ENCODE measurements at places on chromosomes 7 and 10.

GRCh38 chr7:137933270-137934017 lies 68.4 kb downstream of the CREB3L2 start:
- no peaks in the 10 kb centered on the region for H3K27me3 ChIP-seq
- H3K4me3 ChIP-seq = no peak overlapping the region
- peak overlapping the region; percentile 56 for H3K27ac ChIP-seq
- no peaks in the 10 kb centered on the region for H3K36me3 ChIP-seq
- no peak for DNase-seq

GRCh38 chr7:81709836-81710235 lies 60.0 kb downstream of the HGF start:
- no peak overlapping the region for H3K27ac ChIP-seq
- peaks cover 4% of the 10 kb centered on the region for H3K36me3 ChIP-seq
- no peaks in the 10 kb centered on the region for H3K27me3 ChIP-seq
- H3K4me3 ChIP-seq = no peak overlapping the region
- no peak for DNase-seq

DNA sequence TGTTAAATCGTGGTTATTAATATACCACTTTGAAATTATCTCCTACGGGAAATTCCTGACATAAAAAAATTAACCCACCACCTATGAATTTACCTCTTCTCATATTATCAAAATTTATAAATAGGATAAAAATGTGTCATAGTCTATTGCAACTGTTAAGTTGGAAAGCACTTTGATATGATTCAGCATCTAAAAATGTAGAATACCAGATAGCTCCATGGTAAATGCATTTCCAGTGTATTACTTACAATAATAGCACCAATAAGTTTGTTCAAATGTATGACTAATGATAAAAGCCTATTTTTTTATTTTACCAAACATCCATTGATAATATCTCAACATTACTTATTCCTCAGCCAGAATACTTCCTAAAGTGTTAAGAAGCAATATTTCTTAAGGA lies 13.6 kb upstream of the KCND2 start:
- H3K27ac ChIP-seq = no peak overlapping the region
- no peak for DNase-seq
- H3K27me3 ChIP-seq = no peaks in the 10 kb centered on the region
- no peak overlapping the region for H3K4me3 ChIP-seq
- H3K36me3 ChIP-seq = no peaks in the 10 kb centered on the region
- no peaks in the 10 kb centered on the region for H3K4me1 ChIP-seq

GRCh38 chr7:157856873-157857577 lies 520.2 kb downstream of the DNAJB6 start:
- peaks cover under 1% of the 10 kb centered on the region for H3K4me1 ChIP-seq
- no peaks in the 10 kb centered on the region for H3K36me3 ChIP-seq

- no peak overlapping the region for H3K27ac ChIP-seq
- peaks cover 23% of the 10 kb centered on the region for H3K4me1 ChIP-seq
- no peak for DNase-seq
- H3K36me3 ChIP-seq = no peaks in the 10 kb centered on the region
These were observed 8.3 kb downstream of the PRRT4 start for GRCh38 chr7:128353189-128353588.

DNA sequence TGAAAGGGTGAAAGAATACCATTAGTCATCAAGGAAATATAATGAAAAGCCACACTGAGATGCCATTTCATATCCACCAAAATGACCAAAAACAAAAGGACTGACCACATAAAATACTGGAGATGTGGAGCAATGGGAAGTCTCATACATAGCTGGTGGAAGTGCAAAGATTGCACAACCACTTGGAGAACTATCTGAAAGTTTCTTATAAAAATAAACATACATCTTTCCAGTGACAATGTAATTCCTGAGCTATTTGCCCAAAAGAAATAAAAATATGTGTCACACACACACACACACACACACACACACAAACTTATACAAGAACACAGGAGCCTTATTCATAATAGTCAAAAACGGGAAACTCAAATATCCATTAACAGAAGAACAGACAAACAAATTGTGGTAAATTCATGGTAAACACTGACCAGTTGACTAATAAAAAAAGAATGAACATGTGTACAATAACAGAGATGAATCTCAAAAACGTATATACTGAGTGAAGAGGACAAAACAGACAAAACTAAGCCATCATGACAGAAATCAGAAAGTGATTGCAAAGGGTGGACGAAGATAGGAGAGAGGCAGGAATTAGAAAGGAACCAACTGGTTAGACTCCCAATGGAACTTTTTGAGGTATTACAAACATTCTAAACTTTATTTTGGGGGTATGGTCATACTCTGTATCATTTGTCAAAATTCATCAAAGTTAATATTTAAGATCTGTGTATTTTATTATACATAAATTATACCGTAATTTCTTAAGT lies 21.5 kb downstream of the WASL start:
- H3K4me3 ChIP-seq = no peak overlapping the region
- H3K4me1 ChIP-seq = peaks cover 88% of the 10 kb centered on the region
- DNase-seq = no peak
- no peaks in the 10 kb centered on the region for H3K27me3 ChIP-seq
- no peak overlapping the region for H3K27ac ChIP-seq

DNA sequence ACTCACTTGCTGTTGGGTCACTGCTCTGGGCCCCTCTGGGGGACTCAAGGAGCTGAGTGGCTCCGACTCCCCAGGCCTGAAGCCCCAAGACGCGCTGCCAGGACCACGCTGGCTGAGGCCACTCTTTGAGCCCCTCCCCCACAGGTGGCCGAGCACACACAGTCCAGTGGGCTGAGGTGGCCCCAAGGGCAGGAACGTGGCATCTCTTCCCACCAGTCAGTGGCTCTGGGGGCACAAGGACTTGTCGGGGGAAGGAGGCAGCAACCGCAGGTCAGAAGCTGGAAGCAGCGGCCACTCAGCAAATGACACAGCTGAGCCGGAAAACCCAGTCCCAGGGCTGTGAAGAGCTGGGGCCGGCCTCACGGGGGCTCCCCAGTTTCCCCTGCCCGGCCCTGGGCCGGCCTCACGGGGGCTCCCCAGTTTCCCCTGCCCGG lies 24.1 kb downstream of the GRIFIN start:
- H3K4me3 ChIP-seq = peak overlapping the region; percentile 66
- no peaks in the 10 kb centered on the region for H3K27me3 ChIP-seq
- no peak for DNase-seq
- H3K27ac ChIP-seq = no peak overlapping the region

GRCh38 chr7:33904681-33905388 lies 504 bp upstream of the BMPER start:
- DNase-seq = peak; percentile 23
- peak overlapping the region; percentile 57 for H3K27ac ChIP-seq
- H3K4me3 ChIP-seq = peak overlapping the region; percentile 77
- H3K36me3 ChIP-seq = no peaks in the 10 kb centered on the region
- H3K4me1 ChIP-seq = peaks cover 23% of the 10 kb centered on the region
- H3K27me3 ChIP-seq = peaks cover 92% of the 10 kb centered on the region

DNA sequence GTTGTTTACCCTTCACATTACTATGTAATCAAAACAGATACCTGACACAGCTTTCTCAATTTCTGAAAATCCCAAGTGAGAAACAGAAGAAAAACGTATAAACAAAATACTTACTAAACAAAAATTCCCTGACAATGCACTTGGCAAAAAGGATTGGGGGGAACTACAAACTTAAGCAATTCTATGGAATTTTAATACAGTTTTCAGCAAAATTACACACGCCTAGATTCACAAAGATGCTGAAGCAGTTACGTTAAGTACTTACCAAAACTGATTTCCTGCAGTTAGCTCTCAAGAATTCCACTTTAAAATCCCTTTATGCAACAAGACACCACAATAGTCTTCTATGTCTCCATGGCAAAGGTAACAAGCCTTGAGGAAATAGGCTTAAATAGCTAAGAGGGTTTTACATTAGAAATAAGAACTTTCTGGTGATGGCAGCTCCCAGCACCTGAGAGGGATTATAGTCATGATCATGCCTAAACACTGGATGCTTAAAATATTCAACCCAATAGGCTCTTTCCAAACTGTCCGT lies 10.8 kb downstream of the TOMM7 start:
- H3K4me1 ChIP-seq = peaks cover 43% of the 10 kb centered on the region
- H3K27ac ChIP-seq = peak overlapping the region; percentile 60
- peaks cover 44% of the 10 kb centered on the region for H3K36me3 ChIP-seq
- DNase-seq = no peak
- H3K4me3 ChIP-seq = no peak overlapping the region

DNA sequence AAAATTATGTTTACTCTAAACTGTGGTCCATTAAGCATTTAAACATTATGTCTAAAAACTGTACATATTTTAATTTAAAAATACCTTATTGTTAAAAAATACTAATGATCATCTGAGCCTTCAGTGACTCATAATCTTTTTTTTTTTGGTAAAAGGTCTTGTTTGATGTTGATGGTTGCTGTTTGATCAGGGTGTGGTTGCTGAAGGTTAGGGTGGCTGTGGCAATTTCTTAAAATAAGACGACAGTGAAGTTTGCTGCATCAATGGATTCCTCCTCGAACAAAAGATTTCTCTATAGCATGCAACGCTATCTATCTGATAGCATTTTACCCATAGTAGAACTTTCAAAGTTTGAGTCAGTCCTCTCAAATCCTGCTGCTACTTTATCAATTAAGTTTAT lies 180.0 kb upstream of the AHR start:
- no peak for DNase-seq
- no peak overlapping the region for H3K4me3 ChIP-seq

- no peak overlapping the region for H3K4me3 ChIP-seq
- no peaks in the 10 kb centered on the region for H3K36me3 ChIP-seq
- no peaks in the 10 kb centered on the region for H3K4me1 ChIP-seq
- no peak overlapping the region for H3K27ac ChIP-seq
- no peak for DNase-seq
- peaks cover 73% of the 10 kb centered on the region for H3K27me3 ChIP-seq
These were observed 252.3 kb downstream of the SNX10 start for GRCh38 chr7:26543951-26544350.

- H3K27me3 ChIP-seq = no peaks in the 10 kb centered on the region
- peaks cover 10% of the 10 kb centered on the region for H3K4me1 ChIP-seq
These were observed 6.6 kb downstream of the ANK3 start for GRCh38 chr10:60382946-60383681.

DNA sequence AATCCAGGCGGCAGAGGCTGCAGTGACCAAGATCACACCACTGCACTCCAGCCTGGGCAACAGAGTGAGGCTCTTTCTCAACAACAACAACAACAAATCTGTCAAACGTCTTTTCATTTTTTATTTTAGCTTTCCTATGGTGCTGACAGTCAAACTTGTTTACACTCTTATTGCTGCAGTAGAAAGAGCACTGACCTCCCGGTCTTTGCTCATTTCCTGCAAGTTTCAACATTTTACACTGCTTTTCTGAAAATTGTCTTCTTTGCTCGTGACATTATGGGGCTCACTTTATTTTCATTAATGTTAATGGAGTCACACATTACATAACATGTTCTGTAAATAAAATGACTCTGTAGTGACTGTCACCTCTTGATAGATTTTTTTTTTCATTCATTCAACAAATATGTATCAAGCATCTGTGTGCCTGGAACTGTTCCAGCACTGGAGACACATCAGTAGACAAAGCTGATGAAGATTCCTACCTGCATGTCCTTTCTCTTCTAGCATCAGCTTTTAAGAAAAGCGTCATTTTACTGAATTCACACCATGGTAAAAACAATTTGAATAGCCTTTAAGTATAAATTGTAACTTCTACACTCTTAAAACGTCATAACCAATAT lies 277.3 kb downstream of the CELF2 start:
- no peak overlapping the region for H3K27ac ChIP-seq
- H3K4me1 ChIP-seq = no peaks in the 10 kb centered on the region
- peaks cover 55% of the 10 kb centered on the region for H3K36me3 ChIP-seq
- no peak overlapping the region for H3K4me3 ChIP-seq
- no peak for DNase-seq
- no peaks in the 10 kb centered on the region for H3K27me3 ChIP-seq

- DNase-seq = no peak
- H3K27ac ChIP-seq = no peak overlapping the region
- no peak overlapping the region for H3K4me3 ChIP-seq
- no peaks in the 10 kb centered on the region for H3K27me3 ChIP-seq
- H3K36me3 ChIP-seq = no peaks in the 10 kb centered on the region
- H3K4me1 ChIP-seq = no peaks in the 10 kb centered on the region
These were observed 26.6 kb downstream of the TET1 start for GRCh38 chr10:68586606-68587305.

DNA sequence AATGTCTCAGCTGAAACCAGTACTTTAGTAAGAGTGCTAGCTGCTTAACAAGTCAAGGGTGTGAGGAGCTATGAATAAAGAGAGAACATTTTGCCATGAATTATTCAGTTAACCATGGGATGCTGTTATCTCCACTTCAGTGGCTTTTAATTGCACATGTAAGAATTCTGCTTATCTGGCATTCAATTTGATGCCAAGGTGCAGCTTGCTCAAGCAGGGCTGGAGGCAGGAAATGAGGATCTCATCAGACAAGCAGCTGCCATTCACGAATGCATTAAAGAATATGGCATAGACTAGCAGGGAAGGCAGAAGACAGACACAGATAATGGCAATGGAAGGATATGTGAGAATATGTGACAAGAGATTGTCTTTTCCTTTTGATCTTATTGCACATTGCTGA lies 697.8 kb downstream of the NRG3 start:
- no peak for DNase-seq
- H3K36me3 ChIP-seq = no peaks in the 10 kb centered on the region
- no peaks in the 10 kb centered on the region for H3K27me3 ChIP-seq

- no peaks in the 10 kb centered on the region for H3K27me3 ChIP-seq
- H3K4me1 ChIP-seq = no peaks in the 10 kb centered on the region
- H3K4me3 ChIP-seq = no peak overlapping the region
These were observed 104.9 kb downstream of the VPS50 start for GRCh38 chr7:93337052-93337451.

GRCh38 chr7:85074016-85074415 lies 112.8 kb downstream of the SEMA3D start:
- peaks cover 8% of the 10 kb centered on the region for H3K4me1 ChIP-seq
- H3K27ac ChIP-seq = no peak overlapping the region
- no peaks in the 10 kb centered on the region for H3K27me3 ChIP-seq
- DNase-seq = no peak
- no peak overlapping the region for H3K4me3 ChIP-seq

DNA sequence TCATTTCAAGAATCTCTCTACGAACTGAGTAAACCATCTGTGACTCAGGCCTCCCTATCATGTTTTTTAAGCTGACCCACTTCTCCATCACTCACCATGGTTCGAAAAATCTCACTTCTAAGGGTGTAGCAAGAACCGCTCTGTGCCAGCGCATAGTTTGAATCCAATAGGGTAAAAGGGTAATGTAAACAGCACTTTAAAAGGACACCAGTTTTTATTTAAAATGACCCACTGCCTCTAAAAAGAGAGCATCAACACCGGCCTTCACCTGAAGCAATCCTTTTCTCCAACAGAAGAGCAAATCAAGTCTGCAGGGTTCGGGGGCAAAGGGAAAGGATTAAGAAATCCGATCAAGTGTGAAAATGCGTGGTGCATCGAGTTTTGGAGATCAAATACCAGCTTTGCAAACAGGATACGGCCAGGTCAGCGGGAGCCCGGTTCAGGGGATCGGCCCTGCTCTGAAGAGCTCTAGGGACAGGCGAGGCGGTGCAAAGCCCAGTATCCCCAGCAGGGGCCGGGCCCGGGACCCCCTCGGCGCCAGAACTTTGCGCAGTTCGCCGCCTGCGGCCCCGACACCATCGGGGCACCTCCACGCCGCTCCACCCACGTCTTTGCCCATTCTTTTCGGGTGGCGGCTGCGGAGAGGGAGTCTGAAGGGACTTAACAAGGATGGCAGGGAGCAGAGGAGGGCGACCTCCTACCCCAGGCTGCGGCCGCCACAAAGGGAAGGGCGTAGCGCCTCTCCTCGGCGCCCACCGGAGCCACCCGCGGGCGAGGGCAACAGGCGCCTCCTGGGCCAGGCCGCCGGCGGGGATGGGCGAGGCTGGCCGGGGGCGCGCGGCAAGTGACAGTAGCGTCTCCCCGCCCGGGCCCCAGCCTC lies 842 bp downstream of the NMT2 start:
- H3K4me3 ChIP-seq = peak overlapping the region; percentile 98
- H3K27me3 ChIP-seq = no peaks in the 10 kb centered on the region
- H3K27ac ChIP-seq = peak overlapping the region; percentile 97
- H3K4me1 ChIP-seq = peaks cover 60% of the 10 kb centered on the region

Data from left ventricle myocardium inferior (tissue), 1 donor.